AG04449 (cell line): ENCODE measurements at places on chromosomes 7 and 10.

- DNase-seq, result no peak
Observed at GRCh38 chr10:74335501-74335900, 184.5 kb downstream of the ADK start.

- no peak for DNase-seq
Observed at GRCh38 chr7:159108941-159109652, 35.6 kb downstream of the VIPR2 start.

DNA sequence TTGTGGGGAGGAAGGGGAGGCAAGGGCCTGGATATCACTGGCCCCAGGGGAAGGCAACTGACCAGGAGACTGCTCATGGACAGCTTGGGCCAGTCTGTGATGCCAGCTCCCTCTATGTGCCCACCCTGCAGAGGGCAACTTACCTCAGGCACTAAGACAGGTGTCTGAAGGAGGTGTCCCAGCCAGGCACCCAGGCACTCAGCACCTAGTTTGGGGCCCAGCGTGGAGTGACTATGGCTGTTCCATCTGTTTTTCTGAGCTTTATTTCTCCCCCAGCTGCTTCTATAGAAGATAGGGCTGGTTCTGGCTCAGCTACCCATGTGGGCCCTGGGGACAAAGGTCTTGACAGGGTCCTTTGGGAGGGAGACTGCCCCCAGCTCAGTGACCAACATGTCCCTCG, 150.6 kb upstream of the PCBD1 start:
- no peak for DNase-seq

- no peak for DNase-seq
Observed at GRCh38 chr10:82821043-82821442, 946.0 kb downstream of the NRG3 start.

- no peak for DNase-seq
Observed at GRCh38 chr10:122348512-122348911, 26.0 kb upstream of the PLEKHA1 start.

GRCh38 chr7:127803626-127804025, 151.6 kb downstream of the SND1 start:
- no peak for DNase-seq

DNA sequence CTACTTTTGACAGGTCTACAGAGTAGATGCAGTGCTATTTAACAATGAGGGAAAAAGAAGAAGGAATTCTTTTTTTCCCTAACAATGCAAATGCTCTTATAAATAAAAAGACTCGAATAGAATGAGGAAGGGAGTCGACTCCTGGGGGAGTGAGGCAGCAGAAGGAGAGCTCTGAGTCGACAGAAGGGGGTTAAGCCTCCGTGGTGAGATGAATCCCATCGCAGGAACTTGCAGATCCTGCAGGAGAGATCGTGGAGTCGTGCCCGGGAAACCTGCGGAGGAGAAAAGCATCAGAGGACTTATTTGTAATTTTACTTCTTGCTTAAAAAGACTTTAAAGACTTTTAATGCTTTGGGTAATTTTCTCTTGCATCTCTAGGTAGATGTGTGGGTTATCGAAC, 17.4 kb downstream of the ITIH2 start:
- DNase-seq, result no peak

- DNase-seq, result no peak
Observed at GRCh38 chr10:32950591-32951108, 7.4 kb downstream of the ITGB1 start.

GRCh38 chr7:139242741-139243281, 11.8 kb downstream of the UBN2 start:
- DNase-seq, result no peak

- no peak for DNase-seq
Observed at GRCh38 chr10:129865413-129865812, 98.7 kb downstream of the EBF3 start.

- DNase-seq, result no peak
Observed at GRCh38 chr10:22997096-22997495, 69.2 kb downstream of the ARMC3 start.

DNA sequence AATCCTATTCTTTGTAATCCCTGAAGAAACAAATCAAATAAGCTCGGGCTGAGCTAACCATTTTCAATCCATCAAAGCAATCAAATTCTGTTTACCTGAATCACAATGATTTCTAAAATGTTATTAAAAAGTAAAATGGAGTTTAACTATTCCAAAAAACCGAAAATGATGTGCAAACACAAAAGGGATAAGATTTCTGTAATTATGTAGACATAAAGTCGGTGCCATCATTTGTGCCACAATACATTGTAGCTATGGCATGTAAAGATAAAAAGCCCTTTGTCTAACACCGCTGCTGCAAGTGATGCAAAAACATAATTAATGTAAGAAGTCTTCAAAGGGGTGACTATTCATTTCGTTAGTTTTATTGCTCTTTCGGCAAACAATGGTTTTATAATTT, 125.1 kb upstream of the FAM204A start:
- DNase-seq, result no peak

- no peak for DNase-seq
Observed at GRCh38 chr7:64686493-64687184, 20.7 kb downstream of the ZNF107 start.

- DNase-seq, result no peak
Observed at GRCh38 chr10:112919721-112920120, 30.3 kb upstream of the TCF7L2 start.

- no peak for DNase-seq
Observed at GRCh38 chr7:23211589-23211988, 29.7 kb downstream of the NUP42 start.

DNA sequence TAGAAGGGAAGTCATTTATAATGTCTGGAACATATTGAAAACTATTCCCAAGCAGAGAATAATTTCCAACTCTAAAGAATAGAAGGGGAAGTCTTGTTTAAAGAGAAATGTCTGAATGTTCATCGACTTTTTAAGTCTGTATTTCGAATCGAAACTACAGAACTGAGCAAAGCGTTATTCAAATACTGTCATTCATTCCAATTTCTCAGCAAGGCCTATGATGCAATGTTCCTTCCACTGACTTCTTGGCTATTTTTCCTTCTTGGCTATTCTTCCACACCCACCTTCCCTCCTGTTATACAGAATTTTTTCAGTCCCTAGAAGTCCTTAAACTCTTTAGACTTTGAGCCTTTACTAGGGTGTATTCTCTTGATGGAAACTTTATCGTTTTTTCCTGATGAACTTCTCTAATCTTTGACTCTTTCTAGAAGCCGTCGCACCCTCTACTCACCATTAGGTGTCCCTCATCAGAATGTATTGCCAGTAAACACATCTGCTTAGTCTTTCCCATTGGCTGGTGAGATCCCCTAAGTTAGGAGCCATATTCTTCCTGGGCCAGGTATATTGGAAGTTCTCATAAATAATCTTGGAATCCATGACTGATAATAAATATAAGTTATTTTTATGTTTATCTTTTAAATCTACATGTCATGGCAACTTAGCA, 235.7 kb upstream of the CCDC6 start:
- DNase-seq, result no peak

- DNase-seq, result no peak
Observed at GRCh38 chr7:135079068-135079467, 68.8 kb upstream of the TMEM140 start.

GRCh38 chr7:138961159-138961558, 20.0 kb downstream of the KIAA1549 start:
- DNase-seq, result no peak

DNA sequence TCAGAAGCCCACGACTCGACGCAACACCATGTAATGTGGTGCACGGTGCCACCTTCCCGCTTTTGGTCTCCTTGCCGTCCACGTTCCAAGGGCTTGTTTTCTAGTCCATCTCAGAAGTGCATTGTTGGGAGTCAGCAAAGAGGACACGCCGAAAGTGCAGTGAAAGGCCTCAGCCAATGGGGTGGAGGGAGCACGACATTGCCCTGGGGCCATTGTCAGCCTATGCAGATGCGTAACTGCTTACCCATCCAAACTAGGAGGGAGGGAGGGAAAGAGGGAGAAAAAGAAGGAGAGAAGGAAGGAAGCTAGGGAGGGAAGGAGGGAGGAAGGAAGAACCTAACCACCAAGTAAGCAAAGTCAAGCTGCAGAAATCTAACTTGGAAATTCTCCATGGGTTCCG, 202.4 kb downstream of the CCDC3 start:
- no peak for DNase-seq

GRCh38 chr7:134442441-134443220, 16.3 kb downstream of the AKR1B1 start:
- no peak for DNase-seq

- DNase-seq, result no peak
Observed at GRCh38 chr10:130202984-130203621, 66.9 kb downstream of the GLRX3 start.

GRCh38 chr10:36739884-36740445, 385.4 kb upstream of the ANKRD30A start:
- DNase-seq, result no peak

DNA sequence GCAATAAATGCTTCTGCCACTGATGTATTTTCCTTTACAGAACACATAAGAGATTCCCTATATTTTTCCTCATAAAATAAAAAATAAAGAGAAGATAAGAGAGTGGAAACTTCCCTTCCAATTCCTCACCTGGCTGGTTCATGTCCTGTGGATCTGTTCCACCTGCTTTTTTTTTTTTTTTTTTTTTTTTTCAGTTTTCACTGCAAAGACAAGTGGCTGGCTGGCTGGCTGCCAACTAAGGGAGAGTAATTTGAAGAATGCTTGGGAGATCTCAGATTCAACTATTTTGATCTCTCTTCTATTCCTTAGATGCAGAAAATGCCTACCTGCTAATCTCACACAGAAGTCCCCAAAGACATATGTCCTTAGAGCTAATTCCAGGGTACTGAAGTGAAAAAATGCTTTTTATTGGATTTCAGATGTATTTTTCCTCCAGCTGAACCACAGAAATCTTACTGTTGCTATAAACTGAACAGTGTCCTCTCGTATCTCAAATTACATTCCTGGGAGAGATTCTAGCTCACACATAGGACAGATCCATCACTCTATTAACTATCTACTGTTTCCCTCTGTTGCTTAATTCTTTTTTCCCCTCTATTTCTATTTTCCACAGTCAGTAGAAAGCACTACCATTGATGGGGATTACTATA, 120.8 kb downstream of the NRCAM start:
- DNase-seq, result no peak

GRCh38 chr7:11760372-11760771, 71.6 kb downstream of the THSD7A start:
- DNase-seq, result no peak

- DNase-seq, result no peak
Observed at GRCh38 chr10:19952224-19953010, 136.2 kb downstream of the PLXDC2 start.

DNA sequence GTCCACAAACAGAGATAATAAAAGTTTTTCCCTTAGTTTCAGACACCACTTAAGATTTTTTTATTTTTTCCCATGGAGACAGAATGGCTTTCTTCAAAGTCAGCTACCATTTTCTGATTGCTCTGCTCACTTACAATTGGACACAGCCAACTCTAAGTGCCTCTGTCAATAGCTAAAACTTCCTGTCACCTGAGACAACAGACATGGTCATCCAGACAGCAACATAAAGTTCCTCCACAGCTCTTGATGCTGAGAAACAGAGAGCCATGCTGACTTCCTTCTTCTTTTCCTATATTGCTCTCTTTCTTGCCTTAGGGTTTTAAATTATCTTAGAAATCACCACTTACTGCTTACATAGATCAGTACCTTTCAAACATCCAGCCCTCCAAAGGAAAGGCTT, 12.0 kb downstream of the ZNF800 start:
- DNase-seq, result no peak

DNA sequence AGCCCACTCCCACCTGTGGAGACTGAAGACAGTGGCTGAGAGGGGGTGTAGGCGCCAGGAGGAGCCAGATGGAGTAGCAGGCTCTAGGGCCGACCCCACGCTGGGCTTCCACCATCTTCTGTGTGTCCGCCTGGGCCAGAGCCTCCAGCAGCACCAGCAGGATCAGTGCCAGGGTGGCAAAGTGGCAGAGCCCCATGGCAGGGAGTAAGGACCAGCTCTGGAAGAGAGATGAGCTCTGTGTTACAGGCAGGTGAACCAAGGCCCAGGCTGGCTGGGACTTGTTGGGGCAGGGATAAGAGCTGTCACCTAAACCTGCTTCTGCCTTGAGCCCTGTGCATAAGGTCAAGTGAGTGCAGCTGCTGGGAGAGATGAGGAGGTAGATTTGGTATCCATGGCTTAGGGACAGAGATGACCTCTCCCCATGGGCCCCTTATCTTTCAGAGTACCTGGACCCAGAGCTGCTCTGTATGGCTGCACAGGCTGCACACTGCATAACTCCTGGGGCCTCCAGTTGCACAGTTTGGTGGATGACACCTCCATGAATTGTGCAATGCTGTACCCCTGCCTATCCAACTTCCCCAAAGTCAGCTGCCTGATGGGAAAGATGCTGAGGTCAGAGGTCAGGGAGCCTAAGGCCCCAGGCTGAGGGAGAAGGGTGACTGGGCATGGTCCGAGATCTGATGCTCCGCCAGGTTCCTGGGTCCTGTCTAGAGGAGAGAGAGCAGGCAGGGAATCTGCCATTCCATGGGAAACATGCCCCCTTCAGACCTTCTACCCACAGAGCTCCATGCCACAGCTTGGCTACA, 7.4 kb upstream of the SAMD8 start:
- DNase-seq, result no peak

DNA sequence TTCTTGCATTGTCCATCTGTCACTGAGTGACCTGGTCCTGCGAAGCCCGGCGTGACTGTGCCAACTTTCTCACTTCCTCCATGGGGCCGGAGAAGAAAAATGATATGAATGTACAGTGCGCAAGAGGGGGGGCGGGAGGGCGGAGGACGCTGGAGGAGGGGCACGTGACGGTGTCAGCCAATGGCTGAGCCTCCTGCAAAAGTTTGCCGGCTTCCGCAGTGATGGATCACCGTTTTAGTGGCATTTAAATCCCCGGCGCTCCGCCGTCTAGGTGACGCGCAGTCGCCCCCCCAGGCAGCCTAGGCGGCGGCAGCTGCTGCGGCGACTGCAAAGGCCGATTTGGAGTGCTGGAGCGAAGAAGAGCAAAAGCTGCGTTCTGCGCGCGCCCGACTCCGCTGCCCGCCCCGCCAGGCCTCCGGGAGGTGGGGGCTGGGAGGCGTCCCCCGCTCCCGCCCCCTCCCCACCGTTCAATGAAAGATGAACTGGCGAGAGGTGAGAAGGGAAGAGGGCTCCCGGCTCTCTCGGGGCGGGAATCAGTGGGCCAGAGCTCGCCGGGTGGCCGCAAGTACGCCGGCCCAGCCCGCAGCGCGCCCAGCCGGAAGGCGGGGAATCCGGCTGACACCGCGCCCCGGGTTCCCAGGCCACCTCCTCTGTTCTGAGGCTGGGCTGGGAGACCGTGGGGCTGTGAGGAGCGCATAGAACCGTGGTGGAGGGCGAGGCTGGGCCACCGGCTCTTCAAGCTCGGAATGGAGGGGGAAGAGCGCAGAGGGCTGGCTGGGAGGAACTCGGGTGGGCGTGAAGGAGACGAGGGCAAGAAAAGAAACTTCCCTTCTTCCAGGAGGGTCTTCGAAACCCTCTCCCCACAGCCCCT, at the start of gene HOXA1:
Gene HOXA1, minus strand, starts transcription at position 104 of the 871 bp plus-strand sequence. Its CDS starts 88 bp downstream, at position 16.
- DNase-seq, result peak; percentile 58

DNA sequence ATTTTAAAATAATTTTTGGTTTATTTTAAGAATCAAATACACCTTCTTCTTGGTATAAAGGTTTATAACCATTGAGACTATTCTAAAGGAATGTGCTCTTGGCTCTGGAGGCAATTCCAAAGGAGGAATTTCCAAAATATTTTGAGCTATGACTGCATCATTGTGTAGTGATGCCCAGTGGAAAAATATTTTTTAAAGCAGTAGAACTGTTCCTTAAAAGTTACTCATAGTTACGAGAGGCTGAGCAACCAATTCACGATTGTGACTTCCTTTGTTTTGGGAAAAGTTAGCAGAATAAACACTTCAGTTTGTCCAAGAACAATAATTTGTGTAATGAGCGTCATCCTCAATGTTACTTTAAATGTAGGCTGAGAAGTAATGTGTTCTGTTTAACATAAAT, 233.6 kb downstream of the BAMBI start:
- peak; percentile 33 for DNase-seq

GRCh38 chr10:26938578-26938977, 77.8 kb upstream of the ABI1 start:
- no peak for DNase-seq
